ENCODE measurements at places on chromosomes 5 and 9. TPM values are rescaled to one million over a fixed set of nuclear protein-coding genes. Genes with fewer than 3 reads are reported as not detected.

Gene C9
- not detected for total RNA-seq

Gene SPINK7
- total RNA-seq: not detected

Gene GPRIN1
- 4.2 TPM for total RNA-seq

- H3K4me1 ChIP-seq: peaks cover 7% of the 10 kb centered on the region
- peak overlapping the region; percentile 58 for H3K4me3 ChIP-seq
- no peak for DNase-seq
- H3K27ac ChIP-seq: no peak overlapping the region
Observed at GRCh38 chr9:131546336-131547084, 1.2 kb downstream of the PRRT1B start.

DNA sequence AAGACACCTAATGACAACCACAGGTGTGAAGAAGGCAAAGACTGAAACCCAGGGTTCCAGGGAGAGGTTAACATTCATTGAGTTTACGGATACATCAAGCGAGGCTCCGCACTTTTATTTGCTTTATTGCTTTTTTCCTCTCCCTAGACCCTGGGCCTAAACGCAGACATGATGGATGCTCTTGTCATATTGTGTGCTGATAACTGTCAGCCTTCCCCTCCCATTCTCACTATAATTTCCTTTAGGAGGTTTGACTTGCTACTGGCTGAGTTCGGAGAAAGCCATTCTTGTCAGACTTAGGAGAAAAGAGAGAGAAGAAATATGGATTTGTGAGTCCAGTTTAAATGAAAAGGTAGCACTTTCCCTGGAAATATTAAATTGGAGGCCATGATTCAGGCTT lies 471.6 kb downstream of the DNAH5 start:
- H3K4me3 ChIP-seq: no peak overlapping the region
- no peak for DNase-seq
- no peaks in the 10 kb centered on the region for H3K36me3 ChIP-seq
- no peaks in the 10 kb centered on the region for H3K27me3 ChIP-seq
- no peak overlapping the region for H3K27ac ChIP-seq

Gene GRXCR2
- not detected for total RNA-seq

GRCh38 chr5:9661316-9662015 lies 31.3 kb upstream of the TAS2R1 start:
- no peak for DNase-seq
- no peaks in the 10 kb centered on the region for H3K4me1 ChIP-seq
- H3K36me3 ChIP-seq: no peaks in the 10 kb centered on the region
- no peaks in the 10 kb centered on the region for H3K27me3 ChIP-seq
- no peak overlapping the region for H3K4me3 ChIP-seq

DNA sequence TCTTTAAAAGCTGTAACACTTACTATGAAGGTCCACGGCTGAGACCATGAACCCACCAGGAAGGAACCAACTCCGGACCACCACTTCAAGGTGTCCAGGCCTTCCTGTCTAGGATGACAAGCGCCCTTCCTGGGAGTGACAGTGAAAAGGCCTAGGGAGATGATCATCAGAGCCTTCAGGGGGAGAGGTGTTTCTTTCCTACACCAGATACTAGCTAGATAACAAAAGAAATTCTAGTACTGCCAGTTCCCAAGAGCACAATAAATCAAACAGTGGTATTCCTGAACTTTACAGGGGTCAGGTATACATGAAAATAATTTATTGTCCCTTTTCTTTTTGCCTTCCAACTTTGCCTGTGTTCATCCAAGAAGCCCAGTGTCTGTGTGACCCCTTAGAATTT lies 94.2 kb upstream of the NFIL3 start:
- no peak overlapping the region for H3K27ac ChIP-seq
- H3K4me3 ChIP-seq: no peak overlapping the region
- peaks cover 47% of the 10 kb centered on the region for H3K27me3 ChIP-seq
- no peak for DNase-seq
- H3K4me1 ChIP-seq: peaks cover 5% of the 10 kb centered on the region

- peaks cover 6% of the 10 kb centered on the region for H3K4me1 ChIP-seq
- peaks cover 7% of the 10 kb centered on the region for H3K36me3 ChIP-seq
- no peak for DNase-seq
- peak overlapping the region; percentile 2 for H3K27ac ChIP-seq
- no peak overlapping the region for H3K4me3 ChIP-seq
Observed at GRCh38 chr9:128643519-128644300, 12.9 kb downstream of the DYNC2I2 start.

Gene SPINK6
- not detected for total RNA-seq

DNA sequence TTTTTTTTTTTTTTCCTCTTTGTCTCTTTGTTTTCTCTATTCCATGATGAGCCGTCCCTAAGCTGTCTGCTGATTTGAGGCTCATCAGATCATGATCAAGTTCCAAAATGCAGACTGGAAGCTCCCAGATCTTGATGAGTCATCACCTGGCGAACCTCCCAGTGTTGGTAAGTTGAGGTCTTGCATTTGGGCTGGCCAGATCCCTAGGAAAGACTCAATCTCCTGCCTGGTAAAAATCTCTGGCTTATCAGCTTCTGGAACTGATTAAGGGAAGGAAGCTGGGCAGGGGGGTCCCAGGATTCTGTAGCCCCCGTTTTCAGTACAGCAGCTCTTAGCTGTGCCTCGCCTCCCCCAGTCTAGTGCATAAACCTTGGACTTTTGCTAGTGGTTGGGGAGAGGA lies 69.0 kb downstream of the TSPAN17 start:
- no peak overlapping the region for H3K4me3 ChIP-seq
- DNase-seq: no peak
- no peaks in the 10 kb centered on the region for H3K36me3 ChIP-seq

GRCh38 chr5:170589643-170590042 lies 85.8 kb downstream of the KCNIP1 start:
- no peak for DNase-seq
- peaks cover 21% of the 10 kb centered on the region for H3K27me3 ChIP-seq
- no peak overlapping the region for H3K4me3 ChIP-seq
- no peaks in the 10 kb centered on the region for H3K36me3 ChIP-seq

Gene FOXD4L6
- total RNA-seq: not detected

Gene JAKMIP2
- total RNA-seq: 1.3 TPM

- H3K36me3 ChIP-seq: no peaks in the 10 kb centered on the region
- H3K27me3 ChIP-seq: peaks cover 23% of the 10 kb centered on the region
- H3K4me3 ChIP-seq: no peak overlapping the region
Observed at GRCh38 chr9:132481053-132481849, 71.2 kb downstream of the CFAP77 start.

- no peak for DNase-seq
- H3K36me3 ChIP-seq: peaks cover 64% of the 10 kb centered on the region
Observed at GRCh38 chr5:76604838-76605237, 18.4 kb downstream of the F2RL2 start.

GRCh38 chr9:88064554-88064953 lies 73.7 kb downstream of the SPATA31C2 start:
- H3K36me3 ChIP-seq: no peaks in the 10 kb centered on the region
- H3K4me1 ChIP-seq: no peaks in the 10 kb centered on the region
- no peak overlapping the region for H3K27ac ChIP-seq
- no peak overlapping the region for H3K4me3 ChIP-seq
- DNase-seq: no peak
- peaks cover 9% of the 10 kb centered on the region for H3K27me3 ChIP-seq

Gene SLC25A2
- total RNA-seq: 0.50 TPM

DNA sequence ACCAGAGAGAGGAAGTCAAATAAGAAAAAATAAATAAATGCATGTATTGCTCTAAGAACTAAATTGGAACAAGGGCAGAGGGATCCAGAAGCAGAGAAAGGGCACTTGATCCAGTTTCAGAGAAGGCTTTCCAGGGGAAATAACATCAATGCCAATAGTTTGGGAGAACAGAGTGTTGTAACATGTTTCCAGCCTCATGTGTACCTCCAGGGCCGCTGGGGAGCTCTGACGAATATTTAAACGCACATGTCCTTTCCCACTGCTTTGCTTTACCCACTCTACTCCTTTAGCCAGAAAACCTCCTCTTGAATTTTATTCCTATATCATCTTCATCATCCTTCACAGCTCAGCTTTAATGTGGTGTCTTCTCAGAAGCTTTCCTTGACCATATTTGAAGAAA lies 233.7 kb downstream of the ENC1 start:
- no peak for DNase-seq
- H3K27me3 ChIP-seq: peaks cover 21% of the 10 kb centered on the region
- no peaks in the 10 kb centered on the region for H3K4me1 ChIP-seq
- no peak overlapping the region for H3K4me3 ChIP-seq
- no peak overlapping the region for H3K27ac ChIP-seq

- no peak overlapping the region for H3K27ac ChIP-seq
- no peak for DNase-seq
- H3K4me1 ChIP-seq: no peaks in the 10 kb centered on the region
Observed at GRCh38 chr9:1207686-1208085, 157.5 kb downstream of the DMRT2 start.

DNA sequence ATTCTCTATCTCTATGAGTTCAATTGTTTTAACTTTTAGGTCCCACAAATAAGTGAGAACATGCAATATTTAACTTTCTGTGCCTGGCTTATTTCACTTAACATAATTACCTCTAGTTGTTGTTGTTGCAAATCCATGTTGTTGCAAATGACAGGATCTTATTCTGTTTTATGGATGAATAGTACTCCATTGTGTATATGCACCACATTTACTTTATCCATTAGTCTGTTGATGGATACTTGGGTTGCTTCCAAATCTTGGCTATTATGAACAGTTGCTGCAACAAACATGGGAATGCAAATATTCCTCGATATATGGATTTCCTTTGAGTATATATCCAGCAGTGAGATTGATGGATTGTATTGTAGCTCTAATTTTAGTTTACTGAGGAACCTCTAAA lies 36.3 kb downstream of the MEGF9 start:
- no peaks in the 10 kb centered on the region for H3K4me1 ChIP-seq
- no peak overlapping the region for H3K4me3 ChIP-seq
- peaks cover 12% of the 10 kb centered on the region for H3K36me3 ChIP-seq
- no peaks in the 10 kb centered on the region for H3K27me3 ChIP-seq

Gene LMBRD2
- total RNA-seq: 14.4 TPM

DNA sequence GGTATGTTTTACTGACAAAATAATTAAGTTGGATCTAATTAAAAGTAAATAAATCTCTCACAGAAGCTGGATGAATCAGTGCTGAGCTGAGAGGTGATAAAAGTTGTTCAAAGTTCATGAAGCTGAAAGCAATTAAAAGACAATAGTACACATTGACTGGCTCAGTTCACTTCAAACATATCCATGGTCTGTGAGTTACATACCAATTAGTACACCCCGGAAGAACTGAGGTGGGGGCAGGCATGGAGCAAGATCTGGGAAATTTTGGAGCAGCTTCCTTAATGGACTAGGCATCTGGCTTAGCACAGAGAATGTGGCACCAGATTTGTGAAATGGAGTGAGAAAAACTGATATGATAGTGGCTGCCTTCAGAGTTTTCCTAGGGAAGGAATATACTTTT lies 152.7 kb downstream of the ATP10B start:
- DNase-seq: no peak
- no peak overlapping the region for H3K4me3 ChIP-seq
- H3K27me3 ChIP-seq: peaks cover 2% of the 10 kb centered on the region
- H3K27ac ChIP-seq: no peak overlapping the region

Gene ARID3C
- total RNA-seq: 0.18 TPM

GRCh38 chr9:117720066-117720465 lies 15.9 kb downstream of the TLR4 start:
- peaks cover 35% of the 10 kb centered on the region for H3K27me3 ChIP-seq
- H3K27ac ChIP-seq: no peak overlapping the region
- no peak for DNase-seq
- no peak overlapping the region for H3K4me3 ChIP-seq

DNA sequence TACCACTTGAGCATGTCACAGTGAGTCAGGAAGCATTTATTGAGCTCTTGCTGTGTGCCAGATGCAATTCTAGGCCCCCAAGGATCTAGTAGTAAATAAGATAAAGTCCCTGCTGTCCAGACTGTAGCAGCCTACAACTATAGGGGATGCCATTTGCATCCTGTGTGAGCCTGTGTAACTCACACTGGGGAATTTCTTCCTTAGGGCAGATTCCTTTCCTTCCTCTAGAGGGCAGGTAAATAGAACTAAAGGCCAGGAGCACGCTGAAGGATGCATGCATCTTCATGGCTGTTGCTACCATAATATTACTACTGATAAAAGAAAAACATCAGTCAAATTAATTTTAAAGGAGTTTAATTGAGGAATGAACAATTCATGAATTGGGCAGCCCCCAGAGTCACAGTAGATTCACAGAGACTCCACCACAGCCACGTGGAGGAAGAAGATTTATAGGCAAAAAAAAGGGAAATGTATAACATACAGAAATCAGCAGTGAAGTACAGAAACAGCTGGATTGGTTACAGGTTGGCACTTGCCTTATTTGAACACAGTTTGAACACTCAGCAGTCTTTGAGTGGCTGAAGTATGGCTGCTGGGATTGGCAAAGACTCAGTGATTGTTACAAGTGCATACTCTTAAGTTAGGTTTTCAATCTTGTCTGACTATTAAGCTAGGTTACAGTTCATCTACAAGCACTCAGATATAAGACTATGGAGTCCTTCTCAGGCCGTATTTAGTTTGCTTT lies 98.9 kb downstream of the ACTL7B start:
- H3K27ac ChIP-seq: no peak overlapping the region
- H3K27me3 ChIP-seq: no peaks in the 10 kb centered on the region
- no peaks in the 10 kb centered on the region for H3K4me1 ChIP-seq
- no peak for DNase-seq
- no peaks in the 10 kb centered on the region for H3K36me3 ChIP-seq

Gene LCN9
- total RNA-seq: not detected

Gene GALNT12
- total RNA-seq: 2.2 TPM

GRCh38 chr9:84277646-84278045 lies 62.9 kb downstream of the SLC28A3 start:
- DNase-seq: no peak
- H3K27ac ChIP-seq: no peak overlapping the region
- no peak overlapping the region for H3K4me3 ChIP-seq
- H3K4me1 ChIP-seq: no peaks in the 10 kb centered on the region
- peaks cover 8% of the 10 kb centered on the region for H3K27me3 ChIP-seq
- H3K36me3 ChIP-seq: no peaks in the 10 kb centered on the region

Gene SVEP1
- not detected for total RNA-seq

DNA sequence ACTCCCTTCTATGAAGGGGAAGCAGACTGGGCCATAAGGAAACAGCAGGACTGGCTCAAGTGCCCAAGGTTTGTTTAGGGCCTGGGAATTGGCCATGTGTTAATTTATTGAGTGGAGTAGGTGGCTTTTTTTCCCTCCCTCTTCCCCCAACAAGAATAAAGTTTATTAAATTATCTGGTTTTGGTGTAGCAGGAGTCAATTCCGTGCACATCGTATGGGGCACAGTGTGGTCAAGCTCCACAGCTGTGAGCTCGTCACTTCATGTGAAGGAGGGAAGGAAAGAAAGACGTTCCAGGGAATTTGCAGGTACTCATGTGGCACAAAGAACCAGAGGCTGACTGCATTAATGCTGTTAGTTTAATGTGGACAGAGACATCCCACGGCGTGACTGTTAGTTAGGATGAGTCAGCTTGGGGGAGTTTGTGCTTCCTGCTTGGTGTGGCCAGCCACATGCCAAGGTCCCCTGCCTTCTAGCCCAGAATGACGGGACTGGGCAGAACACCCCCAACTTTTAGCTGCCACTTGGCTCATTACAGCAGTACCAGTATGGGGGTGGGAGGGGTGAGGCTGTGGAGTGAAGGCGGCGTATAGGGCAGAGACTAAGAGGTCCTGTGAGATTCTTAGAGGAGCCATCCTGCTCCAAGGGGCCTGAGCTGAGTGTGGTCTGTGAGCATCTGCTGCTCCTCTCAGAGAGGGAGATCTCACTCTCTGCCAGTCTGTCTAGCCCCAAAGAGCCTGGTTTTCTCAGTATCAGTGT lies 33.2 kb downstream of the CSF1R start:
- H3K27ac ChIP-seq: peak overlapping the region; percentile 5
- H3K4me3 ChIP-seq: no peak overlapping the region
- no peak for DNase-seq
- H3K27me3 ChIP-seq: no peaks in the 10 kb centered on the region

GRCh38 chr5:90680921-90681563 lies 122.4 kb downstream of the ADGRV1 start:
- H3K36me3 ChIP-seq: no peaks in the 10 kb centered on the region
- no peaks in the 10 kb centered on the region for H3K27me3 ChIP-seq
- no peak overlapping the region for H3K27ac ChIP-seq
- no peak for DNase-seq
- H3K4me3 ChIP-seq: no peak overlapping the region
- no peaks in the 10 kb centered on the region for H3K4me1 ChIP-seq

Measured in activated CD4-positive, alpha-beta memory T cell treated with anti-CD3 and anti-CD28 coated beads, Interleukin-2, amount 10 ng/mL, durations not matched to agents 7 days and 5 days (primary cell).